ENCODE measurements at places on chromosomes 2 and 18.

GRCh38 chr2:152924722-152925121, 206.3 kb downstream of the ARL6IP6 start:
- DNase-seq, result no peak

- no peak for DNase-seq
Measured at GRCh38 chr2:238879621-238880377, 31.9 kb downstream of the TWIST2 start.

DNA sequence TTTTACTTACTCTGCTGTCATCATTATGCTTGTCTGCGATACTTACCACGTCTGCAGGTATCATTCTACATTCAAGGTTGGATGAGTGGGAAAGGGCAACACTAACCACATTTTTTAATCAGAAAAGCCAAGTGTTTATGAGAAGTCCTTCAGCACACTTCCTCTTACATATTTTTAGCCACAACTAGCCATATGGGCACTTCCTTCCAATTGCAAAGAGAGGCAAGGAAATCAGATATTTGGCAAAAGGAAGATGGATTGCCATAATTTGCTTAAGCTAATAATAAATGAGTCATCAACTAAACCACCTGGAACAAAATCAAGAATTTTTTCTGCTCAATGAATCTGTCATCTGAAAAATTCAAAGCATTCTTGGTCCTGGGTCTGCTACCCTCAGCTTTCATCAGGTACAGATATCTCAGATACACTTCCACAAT, 16.7 kb upstream of the MRO start:
- DNase-seq, result no peak

GRCh38 chr18:74905247-74905646, 303.7 kb downstream of the PTGR3 start:
- no peak for DNase-seq
